B cell (primary cell): ENCODE measurements at places on chromosomes 5 and 9. TPM values are rescaled to one million over a fixed set of nuclear protein-coding genes. Genes with fewer than 3 reads are reported as not detected.

GRCh38 chr5:68680366-68680765, 413.4 kb upstream of the SLC30A5 start:
- H3K27me3 ChIP-seq = no peaks in the 10 kb centered on the region
- DNase-seq = no peak
- H3K27ac ChIP-seq = no peak overlapping the region
- no peaks in the 10 kb centered on the region for H3K36me3 ChIP-seq

DNA sequence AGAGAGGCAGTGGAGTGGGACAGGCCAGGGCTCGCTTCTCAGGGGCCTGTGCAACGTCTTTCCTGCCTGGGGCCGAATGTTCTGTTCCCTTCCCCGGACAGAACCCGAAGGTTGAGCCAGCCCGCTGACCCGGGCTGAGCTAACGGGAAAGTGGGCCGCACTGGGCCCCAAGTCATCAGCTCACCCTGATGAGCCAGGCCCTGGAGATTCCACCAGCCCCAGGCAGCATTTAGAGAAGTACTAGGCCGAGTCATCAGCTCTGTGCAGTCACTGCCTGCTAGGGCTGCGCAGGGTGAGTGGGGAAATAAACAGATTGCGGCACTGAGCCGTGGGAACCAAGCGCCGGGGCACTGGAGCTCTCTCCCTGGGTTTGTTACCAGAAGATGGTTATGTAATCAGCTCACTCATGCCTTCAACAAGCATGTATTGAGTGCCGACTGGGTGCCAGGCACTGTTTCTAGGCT, 29.1 kb upstream of the DUSP1 start:
- H3K27ac ChIP-seq = no peak overlapping the region
- H3K27me3 ChIP-seq = no peaks in the 10 kb centered on the region
- no peak for DNase-seq

The SLC34A1 gene
- total RNA-seq = not detected in 2 replicates

The C5 gene
- 9.4 and 10.4 TPM in 2 replicates for total RNA-seq

DNA sequence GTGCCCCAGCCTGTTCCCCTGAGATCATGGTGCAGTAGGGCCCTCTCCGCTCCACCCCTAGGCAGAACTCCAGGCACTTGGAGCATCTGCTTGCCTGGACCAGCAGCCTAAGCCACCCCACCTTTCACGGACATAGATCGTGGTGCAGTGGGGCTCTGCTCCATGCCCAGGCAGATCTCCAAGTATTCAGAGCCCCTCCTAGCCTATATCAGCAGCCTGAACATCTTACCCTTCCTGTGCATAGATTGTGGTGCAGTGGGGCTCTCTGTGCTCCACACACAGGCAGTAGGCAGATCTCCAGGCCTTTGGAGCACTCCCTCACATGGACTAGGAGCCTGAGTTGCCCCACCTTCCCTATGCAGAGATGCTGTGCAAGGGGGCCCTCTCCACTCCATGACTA, 103.0 kb downstream of the GLIS3 start:
- H3K4me3 ChIP-seq = no peak overlapping the region
- no peak overlapping the region for H3K27ac ChIP-seq
- no peaks in the 10 kb centered on the region for H3K4me1 ChIP-seq
- no peaks in the 10 kb centered on the region for H3K27me3 ChIP-seq
- no peaks in the 10 kb centered on the region for H3K36me3 ChIP-seq
